Left lung (tissue), 14 donors: ENCODE measurements at places on chromosomes 1 and 21. TPM values are rescaled to one million over a fixed set of nuclear protein-coding genes. Genes with fewer than 3 reads are reported as not detected.

DNA sequence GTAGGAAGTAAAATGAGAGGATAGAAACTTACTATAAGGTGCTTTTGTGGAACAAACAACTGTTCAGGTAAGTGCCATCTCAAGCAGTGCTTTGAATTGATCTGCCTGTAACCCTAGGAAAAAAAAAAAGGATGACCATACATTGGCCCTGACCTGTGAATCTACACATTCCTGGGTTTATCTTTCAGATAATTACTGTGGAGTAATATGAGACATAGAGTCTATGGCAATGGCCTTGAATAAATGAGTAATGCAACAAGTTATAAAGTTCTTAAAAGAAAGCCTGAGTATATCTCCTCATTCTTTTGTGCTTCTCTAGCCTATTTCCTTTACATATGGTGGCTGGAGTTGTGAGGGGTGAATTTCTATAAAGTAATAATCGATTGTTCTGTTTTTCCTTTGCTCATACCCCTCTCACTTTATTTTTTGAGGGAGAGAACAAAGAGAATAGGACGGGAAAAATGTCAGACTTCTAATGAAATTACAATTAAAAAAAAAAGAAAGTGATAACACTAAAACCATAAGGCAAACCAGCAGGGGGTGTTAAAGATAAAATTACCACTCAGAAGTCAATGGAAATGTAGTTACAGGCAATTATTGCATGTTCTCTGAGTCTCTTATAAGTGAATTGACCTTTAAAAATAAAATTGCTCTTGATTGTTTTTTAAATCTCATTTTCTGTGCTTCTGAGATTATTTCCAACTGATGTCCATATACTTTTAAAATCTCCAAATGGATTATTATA lies 12.4 kb upstream of the ATP1A1 start:
- no peak for DNase-seq

GRCh38 chr1:70993798-70994197 lies 53.8 kb downstream of the PTGER3 start:
- DNase-seq = no peak

The GBP3 gene
- polyA plus RNA-seq = 8.5 TPM

The FAM110D gene
- polyA plus RNA-seq = 1.5 TPM

GRCh38 chr1:230240446-230241086 lies 173.5 kb downstream of the GALNT2 start:
- no peak for DNase-seq

DNA sequence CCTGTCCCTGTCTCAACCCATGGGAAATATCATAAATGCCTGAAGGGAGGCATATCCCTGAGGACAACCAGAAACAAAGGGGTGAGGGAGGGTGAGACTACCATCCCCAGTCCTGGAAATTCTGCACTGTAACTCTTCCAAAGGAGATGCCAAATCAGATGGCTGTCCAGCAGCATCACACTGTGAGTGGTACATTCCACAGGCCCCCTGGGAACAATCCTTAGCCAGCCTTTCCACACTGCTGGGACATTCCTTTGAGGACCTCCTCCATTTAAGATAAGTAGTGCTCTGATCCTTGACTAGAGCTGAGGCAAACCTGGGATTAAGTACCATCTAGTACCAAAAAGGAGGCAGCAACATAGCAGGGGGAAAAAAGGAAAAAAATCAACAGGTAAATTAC lies 10.7 kb downstream of the IVL start:
- no peak for DNase-seq

The OLFML3 gene
- polyA plus RNA-seq = 285 TPM

The CCDC185 gene
- polyA plus RNA-seq = not detected

DNA sequence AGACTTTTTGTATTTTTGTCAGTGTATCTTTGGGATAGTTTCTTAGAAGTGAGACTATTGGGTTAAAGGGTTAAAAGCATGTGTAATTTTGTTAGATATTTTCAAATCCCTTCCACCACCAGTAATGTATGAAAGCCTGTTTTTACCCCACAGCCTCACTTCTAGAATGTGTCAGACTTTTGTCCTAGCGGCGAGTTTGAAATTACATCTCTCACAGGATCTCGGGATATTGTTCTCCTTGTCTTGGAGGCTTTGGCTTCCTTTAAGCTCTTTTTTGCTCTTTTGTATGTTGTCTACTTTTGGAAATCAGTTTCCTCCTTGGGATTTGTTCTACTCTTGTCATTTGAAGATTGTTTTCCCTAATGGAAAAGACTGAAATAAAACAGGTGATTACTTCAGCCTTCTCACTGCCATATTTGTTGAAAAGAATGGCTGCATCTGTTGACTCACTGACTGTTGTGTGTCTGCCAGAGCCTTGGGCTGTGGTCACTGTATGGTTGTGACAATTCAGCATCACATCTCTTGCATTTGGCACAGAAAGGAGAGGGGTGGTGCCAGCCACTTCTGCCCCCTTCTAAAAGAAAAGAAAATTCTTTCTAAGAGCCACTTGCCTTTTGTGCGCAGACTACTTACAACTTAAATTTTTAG lies 22.6 kb downstream of the ST3GAL3 start:
- DNase-seq = no peak

GRCh38 chr1:1788646-1789431 lies 10.6 kb upstream of the NADK start:
- no peak for DNase-seq

The UMODL1 gene
- polyA plus RNA-seq = 0.13 TPM

The OR2AK2 gene
- not detected for polyA plus RNA-seq

GRCh38 chr1:40898431-40898901 lies 36.3 kb upstream of the CITED4 start:
- DNase-seq = no peak

- no peak for DNase-seq
Observed at GRCh38 chr1:56524263-56524662, 55.1 kb downstream of the PLPP3 start.

DNA sequence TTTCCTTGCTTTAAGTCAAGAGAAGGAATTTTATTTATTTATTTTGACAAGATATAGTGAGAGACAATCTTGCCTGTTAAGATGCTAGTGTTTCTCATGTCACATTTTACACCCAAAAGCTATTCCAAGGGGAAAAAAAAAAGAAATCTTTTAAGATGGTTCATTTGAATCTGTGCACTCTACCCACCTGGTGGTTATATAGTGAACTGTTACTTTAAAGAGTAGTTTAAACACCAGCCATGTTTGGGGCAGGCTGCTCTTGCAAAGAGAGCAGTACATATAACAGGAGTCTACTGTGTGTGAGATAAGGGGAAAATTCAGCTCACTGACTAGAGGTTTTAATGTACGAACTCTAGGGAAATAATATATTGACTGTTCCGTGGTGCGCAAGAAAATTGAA lies 3.3 kb upstream of the ELAVL4 start:
- no peak for DNase-seq

The CFHR4 gene
- not detected for polyA plus RNA-seq

The TMPRSS2 gene
- 53.7 TPM for polyA plus RNA-seq

The FCRL5 gene
- 0.24 TPM for polyA plus RNA-seq
